Activated CD4-positive, alpha-beta T cell treated with anti-CD3 and anti-CD28 coated beads, Interleukin-2, amount 50 U/mL, for 48 hours (primary cell): ENCODE measurements at places on chromosomes 3 and 15.

DNA sequence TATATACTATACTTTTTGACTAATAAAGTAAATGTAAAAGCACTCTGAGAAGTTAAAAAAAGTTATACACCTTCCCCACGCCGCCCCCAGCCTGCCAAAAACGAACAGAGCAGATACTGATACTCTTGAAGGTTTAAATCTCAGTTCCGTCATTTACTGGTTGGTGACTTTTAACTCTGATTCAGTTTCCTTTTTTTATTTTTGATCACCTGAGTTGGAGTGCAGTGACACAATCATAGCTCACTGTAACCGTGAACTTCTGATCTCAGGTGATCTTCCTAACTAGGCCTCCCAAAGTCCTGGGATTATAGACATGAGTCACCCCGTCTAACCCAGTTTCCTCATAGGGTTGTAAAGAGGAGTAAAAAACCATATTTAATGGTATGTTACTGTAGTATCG, 3.3 kb upstream of the TIPIN start:
- DNase-seq, result no peak

DNA sequence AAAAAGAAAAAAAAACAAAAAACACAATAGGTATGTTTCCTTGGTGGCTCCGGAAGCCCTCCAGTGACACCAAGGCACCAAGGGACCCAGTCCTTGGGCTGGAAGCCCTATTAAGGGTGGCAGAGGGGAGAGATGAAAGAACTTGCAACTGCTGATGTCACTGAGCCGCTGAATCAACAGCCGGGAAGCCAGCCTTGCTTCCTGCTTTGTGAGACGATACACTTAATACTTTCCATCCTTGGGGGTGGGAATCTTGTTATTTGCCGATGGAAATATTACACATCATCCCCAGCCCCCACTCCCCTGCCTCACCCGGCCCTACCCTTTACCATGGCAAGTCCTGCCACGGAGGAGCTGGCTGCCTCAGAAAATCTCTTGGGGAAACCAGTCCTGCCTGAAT, 5.6 kb upstream of the ISLR2 start:
- no peak for DNase-seq

DNA sequence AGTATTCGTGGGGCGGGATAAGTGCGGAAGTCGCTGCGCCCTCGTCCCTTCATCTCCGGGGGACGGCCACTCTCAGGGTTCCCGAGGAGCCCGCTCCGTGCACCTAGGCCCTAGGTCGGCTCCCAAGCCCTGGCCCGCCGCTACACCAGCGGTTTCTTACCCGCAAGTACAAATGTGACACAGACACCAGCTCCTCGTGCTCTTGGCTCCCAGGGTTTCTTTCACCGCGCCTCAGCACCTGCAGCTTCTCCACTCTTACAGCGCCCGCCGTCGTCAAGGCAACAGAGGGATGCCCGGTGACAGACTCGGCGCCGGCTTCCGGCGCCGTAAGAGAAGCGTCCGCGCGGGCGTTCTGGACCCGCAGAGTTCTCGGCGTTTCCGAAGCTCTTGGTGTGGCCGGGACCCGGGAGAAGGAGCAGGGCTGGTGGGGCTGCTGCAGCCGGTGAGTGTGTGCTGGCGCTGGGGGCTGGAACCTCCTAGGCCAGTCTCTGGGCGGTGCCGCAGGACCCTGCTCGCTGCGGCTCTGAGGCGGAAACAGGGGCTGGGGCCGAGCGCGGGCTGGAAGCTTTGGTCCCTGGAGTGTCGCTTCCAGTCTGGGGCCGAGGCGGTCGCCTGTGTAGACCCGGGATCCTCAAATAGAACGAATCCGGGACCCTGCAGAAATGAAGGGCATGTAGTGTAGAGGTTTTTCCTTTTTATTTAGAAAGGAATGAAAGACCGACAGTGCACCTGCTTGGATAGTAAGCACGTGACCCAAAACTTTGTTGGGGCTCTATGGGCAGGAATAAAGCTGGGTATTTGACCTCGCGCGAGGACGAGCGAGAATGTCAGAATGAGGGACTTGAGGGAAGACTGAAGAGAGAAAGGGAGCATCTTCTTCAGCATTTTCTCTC, 155.4 kb upstream of the GOLGA6L4 start:
- DNase-seq, result peak; percentile 62

DNA sequence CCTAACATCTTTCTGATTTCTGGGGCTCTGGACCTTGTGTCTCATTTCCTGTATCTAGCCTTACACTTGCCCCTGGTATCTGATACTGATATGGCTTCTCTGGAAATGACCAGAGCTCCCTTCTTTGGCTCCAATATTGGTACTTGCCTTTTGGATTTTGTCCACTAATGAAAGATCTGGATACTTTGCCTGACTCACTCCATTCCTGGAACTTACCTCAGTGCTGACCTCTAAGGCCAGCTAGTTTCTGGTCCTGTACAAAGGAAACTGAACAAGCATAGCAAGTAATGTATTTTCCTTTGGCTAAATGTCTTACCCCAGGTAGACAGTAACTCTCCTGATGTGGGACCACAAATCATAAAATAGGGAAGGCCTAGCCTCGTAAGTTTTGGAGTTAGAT, 93.8 kb upstream of the SLC4A7 start:
- DNase-seq, result no peak

GRCh38 chr3:153927107-153927506, 194.1 kb upstream of the ARHGEF26 start:
- DNase-seq, result no peak

GRCh38 chr3:25412269-25412668, 15.8 kb upstream of the RARB start:
- DNase-seq, result no peak

GRCh38 chr3:79587150-79587549, 180.6 kb downstream of the ROBO1 start:
- DNase-seq, result no peak

DNA sequence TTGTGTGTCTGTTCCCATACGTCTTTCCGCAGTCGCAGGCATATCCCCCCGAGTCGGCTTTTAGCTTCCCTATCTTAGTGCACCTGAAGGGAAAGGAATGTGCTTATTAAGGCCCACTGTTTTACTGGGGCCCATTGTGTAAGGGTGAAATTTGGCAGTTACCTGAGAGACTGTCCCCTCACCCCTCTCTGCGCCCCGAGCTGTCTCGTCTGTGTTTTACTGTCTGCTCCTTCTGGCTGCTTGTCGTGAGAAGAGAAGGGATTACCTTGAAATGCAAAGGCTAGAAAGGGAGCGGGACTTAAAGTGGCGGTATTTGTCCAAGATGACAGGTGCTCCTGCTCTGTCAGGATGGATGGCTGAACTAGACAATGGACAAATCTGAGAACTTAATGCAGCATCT, 233.0 kb upstream of the POU1F1 start:
- no peak for DNase-seq

GRCh38 chr3:39094851-39095677, 12.4 kb downstream of the GORASP1 start:
- DNase-seq, result no peak

- no peak for DNase-seq
These were observed 44.6 kb downstream of the ONECUT1 start for GRCh38 chr15:52745326-52746161.

DNA sequence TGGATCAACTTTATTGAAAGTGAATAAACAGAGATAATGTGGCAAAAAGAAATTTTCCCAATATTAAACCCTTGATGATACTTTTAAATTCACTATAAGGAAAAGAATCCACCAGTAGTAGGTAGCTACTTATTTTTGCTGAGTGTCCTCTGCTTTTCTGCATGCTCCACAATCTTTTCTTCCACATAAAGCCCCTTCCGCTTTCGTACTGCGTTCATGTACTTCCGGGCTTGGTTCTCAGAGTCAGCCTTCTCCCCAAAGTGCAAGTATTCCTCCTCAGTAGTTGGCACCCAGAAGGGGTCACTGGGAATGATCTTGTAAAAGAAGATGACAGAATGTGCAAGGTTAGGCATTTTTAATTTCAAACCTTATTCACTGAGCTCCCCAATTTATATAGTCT, 84.4 kb upstream of the MEX3B start:
- DNase-seq, result no peak

GRCh38 chr3:11523572-11524101, 120.1 kb downstream of the VGLL4 start:
- DNase-seq, result no peak

GRCh38 chr3:67109651-67110204, 111.6 kb downstream of the KBTBD8 start:
- no peak for DNase-seq

DNA sequence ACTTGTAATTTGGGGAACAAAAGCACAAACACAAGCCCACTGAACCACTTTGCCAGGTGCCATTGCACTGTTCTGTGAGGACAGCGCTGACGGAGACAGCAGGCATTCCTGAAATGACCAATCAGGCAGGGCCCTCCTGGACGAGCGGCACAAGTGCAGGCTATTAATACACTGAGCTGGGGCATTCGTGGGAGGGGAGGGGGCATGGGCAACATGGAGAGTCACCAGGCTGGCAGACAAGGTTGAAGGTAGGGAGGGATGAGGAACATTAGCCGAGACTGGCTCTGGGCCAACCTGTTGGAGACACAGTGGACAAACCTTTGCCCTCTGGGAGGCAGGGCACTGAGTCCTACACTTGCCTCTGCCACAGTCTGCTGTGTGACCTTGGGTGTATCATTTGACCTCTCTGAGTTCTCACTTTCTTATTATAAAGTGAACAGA, 45.6 kb downstream of the NOX5 start:
- no peak for DNase-seq

DNA sequence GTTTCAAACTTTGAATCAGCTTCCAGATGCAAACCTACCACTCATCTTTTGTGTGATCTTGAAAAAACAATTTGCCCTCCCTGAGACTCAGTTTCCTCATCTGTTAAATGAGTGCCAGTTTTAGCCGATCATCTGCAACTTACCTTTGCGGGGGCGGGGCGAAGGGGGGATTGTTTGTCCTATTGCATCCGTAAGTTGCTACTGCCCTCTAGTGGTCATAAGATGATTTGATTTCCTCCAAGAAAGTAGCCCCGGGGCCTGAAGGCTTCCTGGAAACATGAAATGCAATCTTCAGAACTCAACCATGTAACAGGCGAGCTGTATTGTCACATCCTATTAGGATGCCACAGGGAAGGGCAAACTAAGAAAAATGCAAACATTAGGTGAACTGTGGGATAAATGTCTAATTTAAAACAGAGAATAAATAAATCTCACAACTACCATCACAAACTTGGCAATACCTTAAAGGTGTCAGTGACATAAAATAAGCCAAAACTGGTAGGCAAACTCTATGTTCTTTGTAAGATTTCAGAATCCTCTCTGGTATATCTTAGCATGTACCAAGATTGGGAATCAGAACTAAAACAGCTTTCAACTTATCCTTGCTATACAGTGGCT, 63.5 kb upstream of the CLDN18 start:
- peak; percentile 45 for DNase-seq

GRCh38 chr3:27193056-27193455, 176.1 kb downstream of the NEK10 start:
- DNase-seq, result no peak

DNA sequence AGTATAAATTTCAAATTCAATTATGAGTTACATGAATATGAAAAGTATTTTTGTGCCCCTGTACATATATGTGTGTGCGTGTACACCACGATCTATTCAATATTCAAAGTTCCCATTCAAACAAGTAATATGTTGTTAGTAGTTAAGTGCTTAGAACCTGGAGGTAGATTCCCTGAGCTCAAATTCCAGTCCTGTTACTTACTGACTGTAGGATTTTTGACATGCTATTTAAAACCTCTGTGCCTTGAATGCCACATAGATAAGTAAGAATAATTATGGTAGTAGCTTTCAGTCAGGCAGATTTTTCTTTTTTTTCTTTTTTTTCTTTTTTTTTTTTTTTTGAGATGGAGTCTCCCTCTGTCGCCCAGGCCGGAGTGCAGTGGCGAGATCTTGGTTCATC, 53.3 kb upstream of the CMSS1 start:
- DNase-seq, result no peak

DNA sequence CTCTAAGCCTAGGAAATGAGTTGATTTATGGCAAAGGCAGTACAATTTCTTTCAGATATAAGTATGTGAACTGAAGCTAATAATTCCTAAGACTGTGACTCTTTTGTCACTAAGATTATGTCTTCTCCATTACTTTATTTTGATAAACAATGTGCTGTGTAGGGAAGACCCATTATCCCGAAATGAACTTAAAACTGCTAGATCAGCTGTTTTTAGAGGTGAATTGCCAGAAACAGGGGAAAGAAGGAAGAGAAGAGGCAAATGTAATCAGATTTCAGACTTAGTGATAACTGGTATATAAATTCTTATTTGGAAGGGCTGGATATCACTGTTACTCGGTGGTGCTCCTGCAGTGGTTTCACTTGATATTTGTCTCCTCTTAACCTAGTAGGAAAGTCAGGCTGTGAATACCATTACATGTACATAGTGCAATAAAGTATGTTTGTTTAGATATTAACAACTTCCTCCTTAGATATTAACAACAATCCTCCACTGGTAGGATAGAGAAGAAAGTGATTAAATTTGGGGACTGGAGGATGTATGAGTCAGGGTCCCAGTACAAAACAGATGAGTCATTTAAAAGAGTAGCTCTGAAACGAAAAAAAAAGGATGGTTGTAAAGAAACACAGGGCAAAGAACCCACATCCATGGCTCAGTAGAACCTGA, 338.5 kb upstream of the KCNH8 start:
- no peak for DNase-seq

DNA sequence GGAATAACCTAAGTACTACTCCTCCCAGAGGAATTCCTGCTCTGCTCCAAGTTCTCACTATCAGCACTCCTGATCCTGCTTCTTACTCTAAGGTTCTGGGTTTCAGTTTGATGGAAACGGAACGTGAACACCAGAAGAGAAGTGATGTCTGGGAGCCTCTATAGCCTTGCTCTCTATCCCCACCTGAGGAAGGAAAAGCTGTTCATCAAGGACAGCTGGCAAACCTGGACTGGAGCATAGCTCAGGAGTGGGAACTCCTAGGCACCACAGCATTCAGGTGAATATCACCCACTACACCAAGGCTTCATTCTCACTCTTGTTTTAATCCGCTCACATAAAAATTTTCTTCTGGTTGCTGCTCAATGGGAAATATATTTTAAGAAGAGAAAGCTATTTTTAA, 13.0 kb upstream of the CADPS start:
- no peak for DNase-seq

DNA sequence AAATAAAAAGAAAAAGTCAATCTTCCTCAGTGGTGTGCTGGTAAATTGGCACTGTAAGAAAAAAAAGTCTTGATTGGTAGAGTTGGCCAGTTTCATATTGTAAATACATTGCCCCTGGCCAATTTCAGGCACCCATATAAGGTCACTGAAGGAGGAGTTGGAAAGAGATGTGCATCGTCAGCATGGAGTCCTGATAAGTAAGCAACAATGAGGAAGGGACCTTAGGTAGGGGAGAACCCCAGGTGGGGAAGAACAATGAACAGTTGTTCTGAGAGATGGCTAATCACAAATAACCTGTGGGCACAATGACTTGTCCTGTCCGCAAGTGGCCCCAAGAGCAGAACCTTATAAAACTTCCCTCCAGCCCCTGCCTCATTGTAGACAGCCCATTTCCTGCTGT, 8.6 kb upstream of the CYP8B1 start:
- DNase-seq, result no peak

- DNase-seq, result no peak
These were observed 600.3 kb upstream of the TGFBR2 start for GRCh38 chr3:30006111-30006510.

- peak; percentile 39 for DNase-seq
These were observed 1.1 kb downstream of the HES1 start for GRCh38 chr3:194137008-194137505.
